ENCODE measurements at places on chromosomes 1 and 21.

- no peak for DNase-seq
Measured at GRCh38 chr1:165330483-165330882, 26.0 kb downstream of the LMX1A start.

- no peak for DNase-seq
Measured at GRCh38 chr1:170668209-170669106, 4.5 kb downstream of the PRRX1 start.

GRCh38 chr1:236030534-236030933 is 34.4 kb downstream of the NID1 start:
- DNase-seq = no peak

DNA sequence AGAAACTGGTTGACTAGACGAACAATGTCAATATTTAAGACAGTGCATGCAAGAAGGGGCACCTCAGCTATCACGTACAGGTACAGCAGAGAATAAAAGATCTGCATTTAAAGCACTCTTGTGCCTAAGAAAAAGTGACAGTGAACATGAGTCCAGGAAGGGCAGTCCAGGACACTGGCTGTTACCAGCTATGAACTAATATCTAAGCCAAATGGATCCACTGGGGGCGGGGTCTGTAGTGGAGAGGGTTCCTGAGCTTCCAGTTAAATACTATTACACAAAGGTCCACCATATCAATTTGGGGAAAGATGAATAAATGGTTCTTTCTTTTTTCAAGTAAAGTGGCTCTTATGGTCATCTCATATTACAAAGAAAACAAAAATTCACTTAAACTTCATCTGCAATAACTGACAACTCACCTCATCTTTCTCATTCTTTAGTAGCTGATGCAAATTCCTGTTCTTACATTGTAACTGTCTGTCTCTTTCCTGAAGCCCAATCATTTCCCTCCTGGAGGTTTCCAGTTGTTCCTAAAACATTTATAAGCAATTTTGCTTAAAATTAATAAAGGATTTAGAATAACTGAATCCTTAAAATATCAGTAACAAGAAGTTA is 24.5 kb downstream of the SSX2IP start:
- no peak for DNase-seq

GRCh38 chr1:236766506-236766905 is 28.6 kb upstream of the MTR start:
- no peak for DNase-seq

DNA sequence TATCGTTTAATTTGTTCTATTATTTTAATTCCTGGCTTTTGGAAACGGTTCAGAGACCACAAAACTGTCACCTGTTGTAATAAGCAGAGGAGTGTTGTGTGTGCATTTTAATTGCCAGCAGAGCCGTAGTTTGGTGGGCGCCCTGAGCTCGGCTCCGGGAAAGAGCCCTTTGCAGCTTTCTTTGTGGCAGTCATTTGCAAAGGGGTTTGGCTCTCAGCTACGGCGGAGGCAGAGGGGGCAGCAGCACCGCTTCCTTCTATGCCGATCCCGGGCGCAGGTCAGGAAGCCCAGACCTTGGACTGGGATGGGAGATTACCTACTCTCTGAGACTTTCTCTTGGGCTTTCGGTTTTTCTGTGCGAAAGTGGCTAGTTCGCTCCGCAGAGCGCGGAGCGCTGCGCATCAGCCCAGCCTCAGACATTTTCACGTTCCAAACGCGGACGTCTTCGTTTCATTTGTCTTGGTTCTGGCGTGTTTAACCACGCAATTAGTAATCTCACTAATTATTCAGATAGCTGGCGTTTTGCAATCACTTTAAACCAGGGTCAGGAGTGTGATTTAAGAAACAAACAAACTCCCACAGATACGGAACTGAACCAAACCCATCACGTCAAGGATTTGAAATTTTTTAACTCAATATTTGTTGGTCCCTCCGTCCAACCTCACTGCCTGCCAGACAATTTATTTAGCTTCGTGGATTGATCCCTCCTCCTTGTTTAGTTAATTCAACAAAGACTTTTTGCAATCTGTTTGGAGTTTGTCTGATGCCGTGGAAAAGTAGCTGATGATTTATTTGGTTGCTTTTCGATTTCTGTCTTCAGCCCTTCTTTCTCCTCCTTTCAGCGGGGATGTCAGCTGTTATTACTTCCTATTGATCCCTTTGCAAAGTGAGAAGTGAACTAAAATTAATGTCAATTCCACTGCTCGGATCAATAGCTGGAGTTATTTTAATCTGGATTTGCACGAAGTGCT is 3.9 kb downstream of the RNF220 start:
- DNase-seq = no peak

GRCh38 chr1:89807503-89807902 is 13.3 kb upstream of the LRRC8D start:
- DNase-seq = no peak

- DNase-seq = no peak
Measured at GRCh38 chr1:48077795-48078222, 80.6 kb upstream of the TRABD2B start.

DNA sequence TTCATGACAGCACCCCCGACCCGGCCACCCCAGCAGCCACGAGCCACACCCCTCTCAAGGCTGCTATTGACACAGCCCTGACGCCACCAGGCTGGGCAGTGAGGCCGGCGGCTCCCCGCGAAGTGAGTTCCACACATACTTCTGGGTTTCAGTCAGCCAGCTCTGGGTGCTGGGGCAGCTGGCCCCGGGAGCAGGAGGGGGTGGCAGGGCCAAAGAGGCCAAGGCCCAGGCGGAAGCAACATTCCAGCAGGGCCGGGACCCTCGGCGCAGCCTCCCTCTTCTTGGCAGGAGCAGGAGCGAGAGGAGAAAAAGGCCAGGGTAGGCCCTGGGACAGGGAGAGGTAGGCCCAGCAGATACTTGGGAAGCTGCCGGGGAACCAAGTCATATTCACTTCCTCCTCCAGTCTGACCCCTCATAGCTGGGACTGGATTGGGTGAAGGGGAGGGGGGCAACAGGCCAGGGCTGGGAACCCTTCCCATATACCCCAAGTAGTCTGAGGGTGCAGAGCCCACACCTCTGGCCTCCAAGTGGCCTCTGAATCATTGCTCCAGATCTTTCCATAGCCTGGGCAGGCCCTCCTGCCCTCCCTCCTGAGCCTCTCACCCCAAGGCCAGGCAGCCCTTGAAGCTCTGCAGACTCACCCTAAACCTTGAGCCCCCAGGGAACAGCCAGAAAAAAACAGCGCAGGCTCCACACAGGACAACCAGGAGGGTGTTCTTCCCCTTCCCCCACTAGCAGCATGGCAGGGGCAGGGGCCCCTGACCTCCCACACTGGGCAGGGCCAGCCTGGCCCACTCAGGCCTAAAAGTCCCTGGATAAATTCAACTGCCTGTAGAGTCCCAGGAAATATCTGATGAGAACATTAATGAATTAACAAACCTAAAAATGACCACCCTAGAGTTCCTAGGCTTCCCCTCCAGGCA is 5.7 kb downstream of the HSPG2 start:
- no peak for DNase-seq

DNA sequence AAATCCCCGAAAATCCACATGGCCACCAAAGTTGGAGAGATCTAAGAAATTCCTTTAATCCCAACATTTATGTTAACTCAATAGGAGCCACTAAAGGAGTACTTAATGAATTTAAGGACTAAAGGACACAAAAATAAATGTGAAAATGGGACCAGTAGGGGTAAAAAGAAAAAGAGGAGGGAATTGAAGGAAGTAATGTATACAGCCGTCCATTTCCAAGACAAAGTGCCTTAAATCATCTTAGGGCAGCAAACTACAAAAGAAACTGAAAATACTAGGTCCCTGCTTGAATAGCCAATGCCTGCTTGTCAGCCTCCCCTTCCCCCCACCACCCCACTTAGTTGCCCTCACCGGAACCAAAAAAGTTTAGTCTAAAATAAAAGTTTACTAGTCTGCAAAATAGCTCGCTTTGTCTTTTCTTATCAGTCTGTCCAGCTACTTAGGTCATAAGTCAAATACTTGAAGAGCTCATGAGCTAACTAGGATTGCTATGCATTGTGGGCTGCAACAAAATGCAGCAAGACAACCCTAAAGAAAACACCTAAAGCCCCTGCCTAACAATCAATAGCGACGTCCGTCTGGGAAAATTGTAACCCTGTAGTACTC is 66.3 kb upstream of the TLR5 start:
- DNase-seq = no peak

DNA sequence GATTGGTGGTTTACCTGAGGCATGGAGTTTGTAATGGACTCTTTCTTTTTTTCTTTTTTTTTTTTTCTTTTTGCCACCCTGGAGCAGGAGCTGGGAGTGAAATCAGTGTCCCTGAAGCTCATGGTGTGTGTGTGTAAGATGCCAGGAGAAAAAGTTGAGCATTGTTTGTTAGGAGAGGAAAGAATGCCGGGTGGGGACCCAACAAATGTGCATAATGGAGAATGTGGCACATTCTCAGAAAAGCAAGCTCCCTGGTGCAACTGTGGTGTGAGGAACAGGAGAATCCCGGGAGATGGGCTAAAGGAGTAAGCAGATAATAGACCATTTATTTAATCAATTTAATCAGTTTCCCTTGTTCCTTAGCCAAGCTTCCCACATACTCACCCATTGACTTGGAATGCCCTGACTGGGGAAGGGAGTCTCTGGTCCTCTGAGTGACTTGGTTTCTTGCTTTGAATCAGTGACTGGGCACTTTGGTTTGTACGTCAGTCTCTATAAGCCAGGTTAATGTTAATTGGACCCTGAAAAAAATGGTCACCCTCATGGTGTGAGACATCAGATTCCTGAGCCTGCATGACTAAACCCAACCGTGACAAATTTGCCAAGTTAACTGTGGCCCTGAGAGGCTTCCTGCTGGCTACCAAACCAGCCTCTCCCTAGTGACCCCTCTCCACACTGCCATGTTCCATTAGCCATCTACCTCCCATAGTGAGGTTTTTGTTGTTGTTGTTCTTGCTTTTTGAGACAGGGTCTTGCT is 43.9 kb upstream of the ITPKB start:
- DNase-seq = no peak

DNA sequence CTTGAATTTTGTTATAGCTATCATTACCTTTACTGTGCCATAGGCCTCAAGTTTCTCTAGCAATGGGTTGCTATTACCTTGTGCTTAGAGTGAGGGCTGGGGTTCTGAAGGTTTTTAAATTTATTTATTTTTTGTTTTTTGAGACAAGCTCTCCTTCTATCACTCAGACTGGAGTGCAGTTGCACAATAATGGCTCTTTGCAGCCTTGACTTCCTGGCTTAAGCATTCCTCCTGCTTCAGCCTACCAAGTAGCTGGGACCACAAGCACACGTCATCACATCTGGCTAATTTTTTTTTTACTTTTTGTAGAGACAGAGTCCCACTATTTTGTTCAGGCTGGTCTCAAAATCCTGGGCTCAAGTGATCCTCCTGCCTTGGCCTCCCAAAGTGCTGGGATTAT is 41.5 kb downstream of the SNX27 start:
- no peak for DNase-seq

GRCh38 chr21:45586289-45586858 is 44.1 kb upstream of the SLC19A1 start:
- no peak for DNase-seq

GRCh38 chr1:107198561-107198960 is 57.7 kb downstream of the NTNG1 start:
- no peak for DNase-seq
